ENCODE measurements at places on chromosomes 11 and 22. TPM values are rescaled to one million over a fixed set of nuclear protein-coding genes. Genes with fewer than 3 reads are reported as not detected.

The CRACR2B gene
- 12.1 TPM for polyA plus RNA-seq

The RAB1B gene
- 151 TPM for polyA plus RNA-seq

The INSC gene
- 5.7 TPM for polyA plus RNA-seq

The MS4A12 gene
- polyA plus RNA-seq, result not detected

The TEX12 gene
- 0.14 TPM for polyA plus RNA-seq

The CASP1 gene
- 5.6 TPM for polyA plus RNA-seq

The PRR5 gene
- 35.2 TPM for polyA plus RNA-seq

The CHRDL2 gene
- polyA plus RNA-seq, result 2.1 TPM

The OR51E1 gene
- 0.11 TPM for polyA plus RNA-seq

The CWF19L2 gene
- 11.8 TPM for polyA plus RNA-seq

The LMO2 gene
- polyA plus RNA-seq, result 52.5 TPM

The BEST1 gene
- polyA plus RNA-seq, result 21.0 TPM

The SLC17A6 gene
- 57.1 TPM for polyA plus RNA-seq

The ALX4 gene
- polyA plus RNA-seq, result 0.43 TPM

The ME3 gene
- 39.0 TPM for polyA plus RNA-seq

The SLN gene
- polyA plus RNA-seq, result 0.62 TPM

The SLC5A4 gene
- 0.59 TPM for polyA plus RNA-seq

The GSTT2 gene
- polyA plus RNA-seq, result 0.45 TPM

The MUC5B gene
- 0.44 TPM for polyA plus RNA-seq

The OR4D5 gene
- not detected for polyA plus RNA-seq

The ZNF70 gene
- 4.3 TPM for polyA plus RNA-seq

The OR51E2 gene
- 0.26 TPM for polyA plus RNA-seq

The GNAZ gene
- polyA plus RNA-seq, result 77.9 TPM

The PARVA gene
- polyA plus RNA-seq, result 36.3 TPM

The IGF2 gene
- 217 TPM for polyA plus RNA-seq

The CD3G gene
- 0.50 TPM for polyA plus RNA-seq

The ZP1 gene
- polyA plus RNA-seq, result not detected

The POTEH gene
- polyA plus RNA-seq, result not detected

The PARVG gene
- 5.8 TPM for polyA plus RNA-seq

The CDC45 gene
- 8.5 TPM for polyA plus RNA-seq

The MFNG gene
- 11.2 TPM for polyA plus RNA-seq

The BAIAP2L2 gene
- 8.2 TPM for polyA plus RNA-seq

The SDF2L1 gene
- 16.6 TPM for polyA plus RNA-seq

The OR5A1 gene
- polyA plus RNA-seq, result not detected

The HEPN1 gene
- polyA plus RNA-seq, result 48.4 TPM
